ENCODE measurements at places on chromosomes 6 and 20.

- H3K4me3 ChIP-seq, result no peak overlapping the region
- no peak for DNase-seq
- no peaks in the 10 kb centered on the region for H3K4me1 ChIP-seq
- H3K27ac ChIP-seq, result no peak overlapping the region
- H3K36me3 ChIP-seq, result no peaks in the 10 kb centered on the region
These were observed 1.8 kb upstream of the KCNQ5 start for GRCh38 chr6:72619883-72620696.

DNA sequence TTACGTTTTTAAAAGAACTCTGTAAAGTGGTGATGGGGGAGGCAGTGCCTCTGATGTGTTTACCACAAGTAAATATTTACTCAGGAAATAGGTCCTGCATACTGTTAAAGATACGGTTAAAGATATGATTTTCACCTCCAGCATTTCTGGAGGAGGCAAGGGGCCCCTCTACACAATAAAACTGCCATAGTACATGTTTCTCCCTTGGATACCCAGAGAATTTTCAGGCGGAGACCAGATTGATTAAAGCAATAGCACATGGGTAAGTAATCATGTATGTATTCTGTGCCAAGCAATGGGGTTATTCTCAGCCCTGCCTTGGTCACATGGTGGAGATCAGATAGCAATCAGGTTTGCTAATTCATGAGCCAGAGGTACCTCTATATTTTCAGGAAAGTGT is 9.6 kb downstream of the RIPOR2 start:
- no peak overlapping the region for H3K4me3 ChIP-seq
- H3K4me1 ChIP-seq, result peaks cover 13% of the 10 kb centered on the region
- peak; percentile 23 for DNase-seq

- H3K4me1 ChIP-seq, result peaks cover 61% of the 10 kb centered on the region
- no peaks in the 10 kb centered on the region for H3K27me3 ChIP-seq
- H3K36me3 ChIP-seq, result no peaks in the 10 kb centered on the region
- H3K4me3 ChIP-seq, result no peak overlapping the region
- H3K27ac ChIP-seq, result no peak overlapping the region
These were observed 166.8 kb downstream of the IBTK start for GRCh38 chr6:82080767-82081166.

DNA sequence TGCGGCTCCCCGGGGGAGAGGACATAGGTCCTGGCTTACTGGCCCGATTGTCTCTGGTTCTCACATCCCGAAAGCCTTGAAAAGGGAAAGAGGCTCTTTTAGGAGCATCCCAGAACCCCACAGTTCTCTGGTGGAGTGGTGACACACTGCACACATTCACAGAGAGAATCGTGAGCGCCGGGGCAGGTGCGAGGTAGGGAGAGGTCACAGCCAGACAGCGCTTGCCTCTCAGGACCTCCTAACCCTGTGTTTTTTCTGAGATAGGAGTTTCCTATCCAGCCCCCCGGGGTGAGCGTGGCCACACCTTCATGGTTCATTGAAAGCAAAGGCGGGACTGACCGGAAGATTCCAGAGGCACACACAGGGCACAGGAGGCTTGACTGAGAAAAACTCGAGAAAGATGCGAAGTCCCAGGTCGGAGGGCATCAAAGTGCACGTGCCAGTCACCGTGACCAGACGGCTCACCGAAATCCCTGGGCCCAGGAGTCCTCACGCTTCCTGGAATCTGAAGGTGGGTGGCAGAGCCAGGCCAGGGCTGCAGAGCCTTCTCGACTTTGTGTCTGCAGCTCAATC is 46.5 kb upstream of the FRMD1 start:
- no peak for DNase-seq
- H3K4me1 ChIP-seq, result no peaks in the 10 kb centered on the region
- H3K4me3 ChIP-seq, result no peak overlapping the region
- no peak overlapping the region for H3K27ac ChIP-seq
- peaks cover 53% of the 10 kb centered on the region for H3K27me3 ChIP-seq
- H3K36me3 ChIP-seq, result no peaks in the 10 kb centered on the region

DNA sequence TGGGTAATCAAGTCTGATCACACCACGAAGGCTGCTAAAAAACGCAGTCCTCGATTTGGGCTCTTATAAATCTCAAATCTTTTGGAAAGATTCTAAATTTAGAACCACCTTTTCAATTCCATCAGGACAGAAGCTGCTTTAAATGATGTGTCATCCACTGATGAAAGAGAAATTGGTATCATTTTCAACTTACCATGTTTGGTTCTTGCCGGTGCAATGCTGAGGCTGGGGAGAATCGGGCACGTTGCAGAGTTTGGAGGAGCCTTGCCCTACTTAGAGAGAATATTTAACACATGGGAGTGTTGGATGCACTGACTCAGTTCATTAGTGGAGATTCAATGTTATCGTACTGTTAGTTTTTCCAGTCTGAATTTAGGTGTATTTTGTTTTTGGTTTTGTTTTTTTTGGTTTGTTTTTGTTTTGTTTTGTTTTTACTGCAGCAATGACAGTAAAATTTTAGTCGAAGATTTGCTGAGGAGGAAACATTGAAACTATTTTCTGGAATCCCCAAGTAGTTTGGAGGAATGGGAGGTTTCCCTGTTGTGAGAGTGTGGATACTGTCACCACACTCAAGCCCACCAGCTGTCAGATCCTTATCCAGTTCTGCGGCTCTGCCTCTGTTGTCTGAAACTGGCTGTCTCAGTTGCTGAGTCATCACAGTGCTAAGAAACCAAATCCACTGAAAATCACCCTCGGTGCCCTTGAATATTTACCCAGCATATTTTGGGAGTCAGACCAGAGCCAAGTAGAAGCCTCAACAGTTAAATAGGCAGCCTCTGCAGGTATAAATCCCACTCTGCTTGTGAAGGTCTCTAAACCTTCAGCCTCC is 497.0 kb downstream of the BTBD3 start:
- no peaks in the 10 kb centered on the region for H3K36me3 ChIP-seq
- no peaks in the 10 kb centered on the region for H3K27me3 ChIP-seq
- H3K27ac ChIP-seq, result no peak overlapping the region
- H3K4me3 ChIP-seq, result no peak overlapping the region
- no peaks in the 10 kb centered on the region for H3K4me1 ChIP-seq

DNA sequence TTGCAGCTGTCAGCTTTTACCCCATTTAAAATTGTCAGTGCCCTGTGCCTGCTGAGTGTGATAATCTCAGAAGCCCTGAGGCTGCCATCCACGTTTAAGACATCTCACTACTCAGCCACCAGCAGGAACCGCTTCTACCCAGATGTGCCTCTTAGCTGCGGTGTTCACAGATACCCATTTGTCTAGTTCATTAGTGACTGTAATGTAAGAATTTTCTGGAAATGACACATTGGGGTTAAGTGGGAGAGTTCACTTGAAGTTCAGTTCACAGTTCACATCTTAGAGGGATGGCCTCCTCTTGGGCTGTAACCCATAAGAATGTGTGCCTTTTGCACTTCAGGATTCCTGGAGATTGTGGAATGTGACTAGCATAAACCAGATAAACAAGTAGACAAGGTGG is 477.7 kb downstream of the BTBD3 start:
- H3K4me3 ChIP-seq, result no peak overlapping the region
- H3K36me3 ChIP-seq, result no peaks in the 10 kb centered on the region
- H3K4me1 ChIP-seq, result no peaks in the 10 kb centered on the region
- no peak for DNase-seq
- no peak overlapping the region for H3K27ac ChIP-seq

- H3K4me3 ChIP-seq, result no peak overlapping the region
- no peak overlapping the region for H3K27ac ChIP-seq
- no peaks in the 10 kb centered on the region for H3K27me3 ChIP-seq
These were observed 31.0 kb upstream of the CTAGE9 start for GRCh38 chr6:131741688-131742393.

GRCh38 chr6:100999034-100999597 is 118.0 kb upstream of the ASCC3 start:
- no peaks in the 10 kb centered on the region for H3K36me3 ChIP-seq
- DNase-seq, result no peak
- H3K4me1 ChIP-seq, result no peaks in the 10 kb centered on the region
- no peak overlapping the region for H3K27ac ChIP-seq

GRCh38 chr6:127397729-127398630 is 54.6 kb upstream of the ECHDC1 start:
- no peak overlapping the region for H3K4me3 ChIP-seq
- no peak for DNase-seq
- H3K36me3 ChIP-seq, result no peaks in the 10 kb centered on the region
- H3K27ac ChIP-seq, result no peak overlapping the region
- H3K27me3 ChIP-seq, result no peaks in the 10 kb centered on the region

DNA sequence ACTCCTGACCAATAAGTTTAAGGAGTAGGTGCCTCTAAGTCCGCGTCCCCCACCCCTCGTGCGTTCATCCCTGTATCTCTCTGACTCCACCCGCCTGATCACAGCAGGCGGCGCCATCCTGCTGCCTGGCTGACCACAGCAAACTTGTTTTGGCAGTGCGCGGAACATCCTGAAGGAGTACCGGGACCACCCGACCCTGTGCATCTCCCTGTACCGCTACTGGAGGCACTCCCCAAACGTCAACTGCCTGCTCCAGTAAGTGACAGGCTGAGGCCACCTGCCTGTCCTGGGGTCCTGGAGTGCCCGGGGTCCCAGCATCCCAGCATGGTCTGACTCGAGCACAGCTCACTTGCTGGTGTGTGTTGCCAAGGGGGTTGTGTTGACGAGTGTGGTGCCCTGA is 19.0 kb downstream of the PNLDC1 start:
- no peak overlapping the region for H3K4me3 ChIP-seq
- DNase-seq, result no peak
- no peak overlapping the region for H3K27ac ChIP-seq
- H3K27me3 ChIP-seq, result peaks cover 83% of the 10 kb centered on the region
- peaks cover 26% of the 10 kb centered on the region for H3K4me1 ChIP-seq

DNA sequence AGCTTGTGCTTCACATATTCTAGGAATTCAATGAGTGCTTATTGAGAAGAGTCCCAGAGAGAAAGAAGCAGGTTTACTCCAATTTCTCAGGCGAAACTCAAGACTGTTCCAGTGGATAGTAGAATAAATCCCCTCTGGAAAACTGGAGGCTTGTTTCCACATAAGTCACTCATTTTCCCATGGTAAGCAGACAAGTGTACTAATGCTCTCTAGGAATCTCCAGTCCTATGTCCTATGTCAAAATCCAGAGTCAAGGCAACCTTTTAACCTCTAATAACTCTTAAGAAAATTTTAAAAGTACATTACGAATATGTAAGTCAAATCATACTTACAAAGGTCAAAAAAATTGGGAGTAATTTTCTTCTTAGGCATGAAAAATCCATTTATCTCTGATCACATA is 35.2 kb downstream of the SMLR1 start:
- H3K36me3 ChIP-seq, result peaks cover 9% of the 10 kb centered on the region
- DNase-seq, result no peak
- H3K4me1 ChIP-seq, result peaks cover 80% of the 10 kb centered on the region

GRCh38 chr6:43284991-43285781 is 12.9 kb upstream of the SLC22A7 start:
- H3K4me3 ChIP-seq, result no peak overlapping the region
- peaks cover 74% of the 10 kb centered on the region for H3K4me1 ChIP-seq
- no peak for DNase-seq
- H3K36me3 ChIP-seq, result no peaks in the 10 kb centered on the region
- no peak overlapping the region for H3K27ac ChIP-seq

- H3K4me1 ChIP-seq, result no peaks in the 10 kb centered on the region
- H3K27ac ChIP-seq, result no peak overlapping the region
- no peak overlapping the region for H3K4me3 ChIP-seq
- no peaks in the 10 kb centered on the region for H3K36me3 ChIP-seq
- DNase-seq, result no peak
These were observed 65.3 kb downstream of the MAP3K5 start for GRCh38 chr6:136726837-136727557.

DNA sequence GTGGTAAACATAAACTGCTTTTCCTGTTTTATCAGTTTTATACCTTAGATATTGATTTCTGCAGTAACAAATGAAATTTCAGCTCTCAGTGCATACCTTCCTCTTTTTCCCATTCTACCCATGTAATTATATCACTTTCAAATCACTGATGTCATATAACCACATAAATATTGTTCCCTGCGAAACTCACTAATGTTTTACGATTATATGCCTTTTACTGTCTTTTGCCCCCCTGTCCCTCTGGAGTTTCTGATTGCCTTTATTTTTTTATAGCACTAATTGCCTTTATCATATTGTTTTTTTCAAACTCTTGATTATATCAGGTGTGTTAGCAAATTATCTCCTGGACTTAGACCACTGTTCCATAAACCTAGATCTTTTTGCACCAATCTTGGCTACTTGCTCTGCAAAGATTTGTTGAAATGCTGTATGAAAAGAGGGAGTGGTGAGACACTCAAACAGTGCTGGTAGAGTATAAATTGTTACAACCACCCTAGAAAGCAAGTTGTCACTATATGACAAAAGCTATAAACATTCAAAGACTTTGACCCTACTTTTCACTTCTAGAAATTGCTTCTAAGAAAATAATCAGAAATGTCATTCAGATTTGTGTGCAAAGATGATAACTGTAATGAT is 29.6 kb upstream of the EDN1 start:
- H3K36me3 ChIP-seq, result no peaks in the 10 kb centered on the region
- no peak overlapping the region for H3K4me3 ChIP-seq
- 0 out of 2 replicates have a peak, but pooled peaks cover 1% of the 10 kb centered on the region for H3K27me3 ChIP-seq
- no peak for DNase-seq
- no peaks in the 10 kb centered on the region for H3K4me1 ChIP-seq

DNA sequence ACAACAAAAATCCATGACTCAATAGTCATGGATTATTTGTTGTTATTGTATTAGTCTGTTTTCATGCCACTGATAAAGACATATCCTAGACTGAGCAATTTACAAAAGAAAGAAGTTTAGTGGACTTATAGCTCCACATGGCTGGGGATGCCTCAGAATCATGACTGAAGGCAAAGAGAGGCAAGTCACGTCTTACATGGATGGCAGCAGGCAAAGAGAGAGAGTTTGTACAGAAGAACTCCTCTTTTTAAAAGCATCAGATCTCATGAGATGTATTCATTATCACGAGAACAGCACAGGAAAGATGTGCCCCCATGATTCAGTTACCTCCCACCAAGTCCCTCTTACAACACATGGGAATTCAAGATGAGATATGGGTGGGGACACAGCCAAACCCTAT is 144.3 kb upstream of the PLCB4 start:
- no peaks in the 10 kb centered on the region for H3K27me3 ChIP-seq
- H3K4me3 ChIP-seq, result no peak overlapping the region
- no peaks in the 10 kb centered on the region for H3K36me3 ChIP-seq
- no peak overlapping the region for H3K27ac ChIP-seq
- H3K4me1 ChIP-seq, result no peaks in the 10 kb centered on the region

- peaks cover 54% of the 10 kb centered on the region for H3K4me1 ChIP-seq
- H3K4me3 ChIP-seq, result no peak overlapping the region
- H3K27ac ChIP-seq, result no peak overlapping the region
- DNase-seq, result no peak
These were observed 57.2 kb downstream of the CHD6 start for GRCh38 chr20:41560970-41561369.

- H3K36me3 ChIP-seq, result peaks cover 32% of the 10 kb centered on the region
- peaks cover 20% of the 10 kb centered on the region for H3K4me1 ChIP-seq
- no peak overlapping the region for H3K4me3 ChIP-seq
- DNase-seq, result no peak
- H3K27ac ChIP-seq, result no peak overlapping the region
These were observed 157.1 kb upstream of the THEMIS start for GRCh38 chr6:128057946-128058345.

GRCh38 chr6:91081452-91082067 is 494.7 kb upstream of the MAP3K7 start:
- H3K36me3 ChIP-seq, result no peaks in the 10 kb centered on the region
- no peak overlapping the region for H3K4me3 ChIP-seq
- H3K27ac ChIP-seq, result no peak overlapping the region

- no peak overlapping the region for H3K4me3 ChIP-seq
- H3K4me1 ChIP-seq, result no peaks in the 10 kb centered on the region
- no peaks in the 10 kb centered on the region for H3K36me3 ChIP-seq
- no peak overlapping the region for H3K27ac ChIP-seq
These were observed 440.2 kb downstream of the TBC1D32 start for GRCh38 chr6:120894077-120894476.

Measured in HepG2 (cell line).